ENCODE measurements at places on chromosomes 6 and 20.

DNA sequence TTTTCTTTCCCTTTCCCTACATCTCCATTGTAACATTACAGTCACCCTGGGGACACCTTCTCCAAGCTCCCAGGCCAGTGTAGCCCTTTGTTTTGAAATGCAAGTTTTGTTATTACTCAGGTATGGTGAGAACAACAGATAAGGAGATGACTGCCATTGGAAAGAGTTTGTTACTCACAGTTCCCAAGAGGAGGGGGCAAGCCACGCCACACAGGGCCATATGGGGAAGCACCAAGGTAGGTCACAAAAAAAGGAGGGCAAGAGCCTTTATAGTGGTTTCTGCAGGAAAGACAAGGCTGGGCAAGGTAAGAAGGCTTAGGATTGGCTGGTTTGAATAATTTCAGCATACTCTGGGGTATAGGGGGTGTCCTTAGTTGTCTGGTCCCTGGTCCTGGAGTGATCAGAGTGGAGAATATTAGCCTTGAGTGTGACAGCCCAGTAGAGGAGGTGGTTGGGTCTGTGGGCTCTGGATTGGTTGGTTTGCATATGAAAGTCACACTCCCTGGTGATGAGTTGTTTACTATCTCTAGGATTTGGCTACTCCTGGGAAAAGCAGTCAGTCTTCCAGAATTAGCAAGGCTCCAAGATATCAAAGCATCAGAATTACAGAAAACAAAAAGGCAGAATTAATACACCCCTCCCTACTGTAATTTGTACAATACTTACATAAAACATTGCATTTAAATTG, 33.1 kb upstream of the SMLR1 start:
- DNase-seq = no peak

DNA sequence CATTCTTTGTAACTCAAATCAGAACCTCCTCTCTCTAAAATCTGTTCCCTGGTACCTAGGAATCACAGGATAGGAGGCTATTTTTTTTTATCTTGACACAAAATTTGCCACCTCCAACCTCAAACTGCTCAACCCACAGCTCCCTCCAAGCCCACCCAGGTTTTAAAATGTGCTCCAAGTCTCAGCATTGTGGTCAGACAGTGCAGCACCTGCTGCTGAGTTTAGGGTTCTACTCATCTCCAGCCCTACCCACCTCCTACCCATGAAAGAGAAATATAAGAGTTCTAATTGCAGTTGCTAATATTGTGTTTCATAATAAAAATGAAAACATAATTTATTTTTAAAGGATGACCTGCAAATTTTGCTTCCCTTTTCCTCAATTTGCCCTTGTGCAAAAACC, 496.5 kb downstream of the MAFB start:
- no peak for DNase-seq

DNA sequence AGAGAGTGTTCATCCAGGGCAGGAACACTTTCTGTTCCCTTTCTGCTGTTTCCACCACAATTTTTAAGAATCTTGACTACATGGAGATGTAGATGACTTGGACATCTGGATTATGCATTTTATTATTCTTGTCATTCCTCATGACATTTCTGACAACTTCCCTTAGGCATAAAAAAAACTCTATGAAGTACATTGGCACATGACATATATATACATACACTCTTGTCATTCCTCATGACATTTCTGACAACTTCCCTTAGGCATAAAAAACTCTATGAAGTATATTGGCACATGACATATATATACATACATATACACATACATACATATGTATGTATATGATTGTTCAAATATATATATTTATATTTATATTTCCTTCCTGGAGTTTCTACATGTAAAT, 531.5 kb downstream of the COL12A1 start:
- DNase-seq = no peak

DNA sequence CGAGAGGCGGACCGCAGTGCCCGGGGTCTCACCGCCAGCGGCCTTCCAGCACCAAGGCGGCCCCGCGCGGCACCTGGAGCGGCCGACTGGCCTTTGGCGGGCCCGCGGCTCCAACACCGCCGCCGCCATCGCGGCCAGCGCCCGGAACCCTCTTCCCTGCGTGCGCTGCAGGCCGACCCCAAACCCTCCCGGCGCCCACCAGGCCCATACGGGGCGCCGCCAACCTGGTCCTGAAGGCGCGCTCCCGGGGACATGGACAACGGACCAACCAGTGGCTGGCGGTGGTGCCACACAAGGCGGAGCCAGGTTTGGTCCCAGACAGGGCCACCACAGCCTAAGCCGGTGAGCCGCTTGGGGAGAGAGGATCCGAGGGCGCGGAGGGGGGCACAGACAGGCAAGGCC, 1514.8 kb upstream of the DEFB115 start:
- DNase-seq = no peak

DNA sequence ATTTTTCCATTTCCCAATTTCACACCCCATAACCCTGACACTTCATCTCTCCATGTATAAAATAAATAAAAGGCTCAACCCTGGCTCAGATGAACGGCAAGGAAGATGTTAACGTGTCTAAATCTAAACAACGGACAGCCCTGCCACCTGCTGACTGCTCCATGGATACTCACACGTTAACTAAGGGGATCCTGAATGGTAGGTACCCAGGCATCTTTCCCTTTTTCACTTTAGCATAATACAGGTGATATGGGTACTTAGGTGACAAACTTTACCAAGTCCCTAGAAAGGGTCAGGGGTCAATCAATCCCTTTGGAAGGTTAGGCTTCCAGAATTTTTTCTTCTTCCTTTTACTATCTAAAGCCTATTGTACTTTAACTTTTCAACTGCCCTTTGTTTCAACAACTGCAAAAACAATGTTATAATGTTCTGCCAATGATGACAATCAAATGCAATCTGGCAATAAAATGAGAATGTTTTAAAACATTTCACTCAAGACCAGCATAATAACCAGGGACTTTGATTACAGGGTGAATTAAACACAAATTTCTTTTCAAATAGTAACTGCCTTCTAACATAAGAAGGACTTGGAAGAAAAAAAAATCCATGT, 52.4 kb upstream of the IPCEF1 start:
- DNase-seq = no peak

GRCh38 chr6:35804996-35805736, at the start of gene LHFPL5:
LHFPL5 (plus strand) TSS chr6:35805352; CDS start chr6:35805671, 319 bp downstream.
- no peak for DNase-seq

DNA sequence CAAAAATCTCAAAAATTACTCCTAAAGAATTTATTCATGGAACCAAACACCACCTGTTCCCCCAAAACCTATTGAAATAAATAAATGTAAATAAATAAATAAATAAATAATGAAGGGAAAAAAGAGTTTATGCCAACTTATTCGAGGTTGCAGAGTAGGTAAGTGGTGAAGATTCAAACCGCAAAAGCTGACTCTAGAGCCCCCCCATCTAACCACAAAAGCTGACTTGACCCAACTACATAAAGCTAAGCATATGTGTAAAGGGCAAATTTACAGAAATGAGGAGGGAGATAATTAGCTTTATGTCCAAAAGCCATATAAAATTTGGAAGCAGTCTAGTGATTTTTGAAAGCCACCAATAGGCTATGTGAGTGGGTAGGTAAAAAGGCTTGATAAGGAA, 486.9 kb downstream of the PKHD1 start:
- DNase-seq = no peak

DNA sequence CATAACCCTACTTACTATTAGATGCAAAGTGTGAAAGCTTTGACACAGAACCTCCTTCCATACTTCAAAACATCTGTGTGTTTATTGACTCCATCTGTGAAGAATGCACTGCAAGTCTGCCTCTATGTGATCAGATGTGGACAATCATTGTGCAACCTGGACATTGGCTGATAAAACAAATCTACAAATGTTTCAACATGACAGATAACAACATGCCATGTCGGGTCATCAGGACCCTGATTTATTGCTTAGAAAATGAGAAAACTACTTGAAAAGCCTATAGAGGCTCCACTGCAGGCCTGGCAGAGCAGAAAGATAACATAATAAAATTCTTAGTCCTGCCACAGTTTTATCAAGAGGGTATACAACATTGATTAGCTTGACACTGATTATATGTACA, 1286.4 kb downstream of the GRIK2 start:
- DNase-seq = no peak

DNA sequence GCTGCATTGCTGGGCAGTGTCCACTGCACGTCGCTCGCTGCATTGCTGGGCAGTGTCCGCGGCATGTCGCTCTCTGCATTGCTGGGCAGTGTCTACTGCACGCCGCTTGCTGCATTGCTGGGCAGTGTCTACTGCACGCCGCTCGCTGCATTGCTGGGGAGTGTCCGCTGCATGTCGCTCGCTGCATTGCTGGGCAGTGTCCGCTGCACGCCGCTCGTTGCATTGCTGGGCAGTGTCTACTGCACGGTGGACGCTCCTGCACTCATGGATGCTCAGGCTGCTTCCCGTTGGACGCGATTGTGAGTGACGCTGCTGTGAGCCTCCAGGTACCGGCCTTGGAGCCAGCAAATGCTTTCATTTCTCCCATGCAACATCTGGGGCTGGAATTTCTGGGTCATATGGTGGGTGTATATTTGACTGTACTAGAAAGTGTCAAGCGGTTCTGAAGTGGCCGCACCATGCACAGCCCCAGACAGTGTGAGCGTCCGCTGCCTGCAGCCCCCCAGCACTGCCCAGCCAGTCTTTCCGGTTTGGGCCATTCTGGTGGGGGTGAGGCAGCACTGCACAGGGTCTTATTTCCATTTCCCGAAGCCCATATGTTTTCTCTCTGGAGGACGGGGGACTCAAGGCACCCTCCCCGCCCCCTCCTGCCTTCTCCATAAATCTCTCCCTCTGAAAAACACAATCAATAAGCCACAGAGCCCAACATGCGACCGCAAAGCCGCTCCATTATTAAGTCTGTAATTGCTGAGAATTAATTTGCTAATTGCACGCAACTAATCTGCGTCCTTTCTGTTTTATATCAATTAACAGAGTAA, 97.4 kb downstream of the YTHDF1 start:
- DNase-seq = no peak

DNA sequence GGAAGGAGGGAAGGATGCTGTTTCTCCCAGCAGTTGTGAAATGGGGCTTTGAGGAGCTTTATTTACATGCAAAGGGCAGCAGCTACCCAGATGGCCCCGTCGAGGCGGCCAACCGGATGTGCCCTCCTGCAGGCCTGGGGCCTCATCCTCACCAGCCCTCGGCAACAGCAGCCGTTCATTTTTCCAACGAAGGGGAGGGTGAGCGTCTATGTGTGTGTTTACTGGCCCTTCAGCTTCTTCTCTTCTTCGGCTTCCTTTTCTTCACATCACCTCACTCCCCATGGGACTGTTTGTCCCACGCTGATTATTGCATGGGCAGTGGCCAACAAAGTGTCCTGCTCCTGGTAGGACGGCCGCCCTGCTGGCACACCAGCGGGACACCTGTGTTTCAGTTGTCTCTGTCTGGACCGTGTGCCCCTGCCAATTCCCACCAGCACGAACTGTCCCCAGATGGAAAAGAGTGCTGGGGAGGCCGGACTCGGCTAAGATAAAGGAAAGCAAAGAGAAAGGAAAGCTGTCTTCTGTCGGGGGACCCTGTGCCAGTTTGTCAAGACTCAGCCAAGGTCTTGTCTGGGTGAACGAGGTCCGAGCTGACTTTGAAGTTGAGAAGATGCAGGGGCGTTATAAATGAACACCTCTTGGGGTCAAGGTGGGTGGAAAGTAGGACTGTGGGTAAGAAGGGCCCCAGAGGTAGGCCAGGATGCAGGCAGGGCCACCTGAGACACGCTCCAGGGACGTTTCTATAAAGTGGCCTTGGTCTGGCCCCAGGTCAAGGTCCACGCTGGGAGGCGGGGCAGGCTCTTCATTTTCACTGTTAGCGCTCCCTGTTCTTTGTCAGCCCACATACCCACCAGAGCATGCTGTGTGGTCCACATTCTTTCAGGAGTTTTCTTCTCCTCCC, 57.0 kb downstream of the FAM50B start:
- no peak for DNase-seq

- no peak for DNase-seq
These were observed 11.7 kb upstream of the SULF2 start for GRCh38 chr20:47796971-47797370.

- no peak for DNase-seq
These were observed 453.4 kb upstream of the AGPAT4 start for GRCh38 chr6:161727083-161727833.

GRCh38 chr20:34150306-34151000, 38.4 kb upstream of the EIF2S2 start:
- DNase-seq = no peak

GRCh38 chr6:5278047-5278446, 16.7 kb downstream of the FARS2 start:
- DNase-seq = no peak
